ENCODE measurements at places on chromosomes 13 and 19.

- DNase-seq: no peak
These were observed 21.9 kb upstream of the ZNF432 start for GRCh38 chr19:52070496-52070895.

GRCh38 chr13:46667687-46668281 lies 114.8 kb downstream of the LRCH1 start:
- DNase-seq: no peak

DNA sequence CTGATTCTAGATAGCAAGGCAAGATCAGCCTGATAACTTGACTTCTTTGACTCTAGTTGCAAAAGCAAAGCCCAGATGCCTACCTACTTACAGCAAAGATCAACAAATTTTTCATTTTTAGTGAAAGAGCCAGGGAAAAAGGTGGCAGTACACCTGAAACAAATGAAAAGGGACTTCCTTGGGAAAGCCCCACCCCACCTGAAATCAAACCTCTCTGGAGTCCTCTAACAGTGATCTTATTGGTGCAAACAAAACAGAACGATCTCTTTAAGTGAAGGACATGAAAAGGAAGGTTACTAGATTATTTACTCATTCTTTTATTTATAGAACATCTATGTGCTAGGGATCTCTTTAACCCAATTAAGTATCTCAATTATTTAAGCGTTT lies 507 bp upstream of the LCP1 start:
- no peak for DNase-seq

DNA sequence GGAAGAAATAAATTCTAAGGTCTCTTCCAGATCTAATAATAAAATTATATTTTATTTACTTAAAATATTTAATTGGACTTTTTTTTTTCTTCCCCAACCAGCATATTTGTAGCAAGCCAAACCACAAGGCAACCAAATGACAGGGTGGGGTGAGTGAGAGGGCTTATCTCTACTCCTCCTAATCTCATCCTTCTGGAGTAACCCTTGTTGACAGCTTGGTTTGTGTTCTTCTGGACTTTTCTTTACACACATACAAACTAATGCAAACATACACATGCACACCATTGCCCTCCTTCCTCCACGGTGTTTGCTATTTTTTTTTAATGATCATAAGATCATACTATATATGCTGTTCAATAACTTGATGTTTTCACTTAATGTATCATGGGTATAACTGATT lies 383.1 kb downstream of the DLEU7 start:
- DNase-seq: no peak

DNA sequence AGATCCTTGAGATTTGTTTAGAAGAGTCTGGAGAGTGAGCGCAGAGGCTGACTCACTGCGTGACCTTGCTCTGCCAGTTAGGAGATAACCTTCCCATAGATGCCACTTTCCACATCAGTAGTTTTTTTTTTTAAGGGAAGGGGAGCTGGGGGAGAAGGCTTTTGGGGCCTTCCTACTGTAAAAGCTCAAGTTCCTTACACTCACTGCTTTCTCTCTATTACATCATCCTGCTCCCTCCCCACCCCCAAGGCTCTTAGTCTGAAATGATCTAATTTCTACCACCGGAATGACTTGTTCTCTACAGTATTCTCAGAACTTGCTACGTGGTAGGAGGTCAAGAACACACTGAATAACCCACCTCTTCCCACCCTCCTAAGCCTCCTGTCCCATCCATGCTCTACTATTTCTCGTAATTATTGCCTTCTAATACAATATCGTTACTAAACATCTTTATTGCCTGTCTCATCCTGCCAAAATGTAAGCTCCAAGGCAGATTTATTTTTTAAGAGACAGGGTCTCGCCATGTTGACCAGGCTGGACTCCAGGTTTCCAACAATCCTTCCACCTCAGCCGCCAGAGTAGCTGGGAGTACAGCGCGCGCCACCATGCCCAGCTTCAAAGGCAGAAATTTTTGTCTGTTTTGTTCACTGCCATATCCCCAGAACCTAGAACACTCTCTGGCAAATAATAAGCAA lies 1.2 kb downstream of the LONP1 start:
- DNase-seq: peak; percentile 84

DNA sequence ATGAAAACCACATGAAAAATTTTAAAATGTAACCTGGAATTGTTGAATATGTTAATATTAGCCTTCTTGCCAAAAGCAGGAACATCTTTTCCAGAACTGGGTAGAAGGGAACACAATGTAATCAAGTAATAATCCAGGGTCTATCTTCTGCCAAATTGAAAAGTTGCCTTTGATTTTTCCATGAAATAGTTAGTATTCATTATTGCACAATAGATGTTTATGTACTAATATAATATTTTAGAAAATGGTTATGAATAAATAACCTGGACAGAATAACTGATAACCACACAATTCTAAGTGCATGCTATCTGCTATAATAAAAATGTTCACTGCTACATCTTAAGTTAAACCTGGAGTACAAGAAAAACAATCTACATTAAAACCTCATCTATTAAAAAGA lies 802.3 kb downstream of the LIG4 start:
- no peak for DNase-seq

GRCh38 chr13:98411617-98412265 lies 165.2 kb downstream of the STK24 start:
- peak; percentile 30 for DNase-seq

DNA sequence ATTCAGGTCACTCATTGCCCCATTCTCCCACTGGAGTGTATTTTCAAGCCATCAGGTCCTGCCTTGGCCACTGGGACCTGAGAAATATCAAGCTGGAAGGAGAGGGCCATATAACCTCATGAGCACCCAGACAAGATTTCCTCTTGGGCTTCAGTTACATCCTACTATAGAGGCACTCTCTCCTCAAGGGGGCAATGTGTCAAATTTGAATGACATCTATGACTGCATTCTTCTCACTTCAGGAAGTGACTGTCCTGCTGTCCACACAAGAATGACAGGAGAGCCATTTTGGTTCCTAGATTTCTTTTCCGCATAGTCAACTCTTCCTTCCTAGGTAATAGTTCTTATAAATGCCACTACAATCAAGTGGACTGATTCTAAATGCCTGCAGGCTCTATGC lies 416.2 kb downstream of the DIAPH3 start:
- no peak for DNase-seq

- DNase-seq: peak; percentile 82
These were observed 5.1 kb downstream of the JUNB start for GRCh38 chr19:12796146-12797071.

GRCh38 chr13:25654322-25654721 lies 282.5 kb downstream of the ATP8A2 start:
- DNase-seq: no peak

DNA sequence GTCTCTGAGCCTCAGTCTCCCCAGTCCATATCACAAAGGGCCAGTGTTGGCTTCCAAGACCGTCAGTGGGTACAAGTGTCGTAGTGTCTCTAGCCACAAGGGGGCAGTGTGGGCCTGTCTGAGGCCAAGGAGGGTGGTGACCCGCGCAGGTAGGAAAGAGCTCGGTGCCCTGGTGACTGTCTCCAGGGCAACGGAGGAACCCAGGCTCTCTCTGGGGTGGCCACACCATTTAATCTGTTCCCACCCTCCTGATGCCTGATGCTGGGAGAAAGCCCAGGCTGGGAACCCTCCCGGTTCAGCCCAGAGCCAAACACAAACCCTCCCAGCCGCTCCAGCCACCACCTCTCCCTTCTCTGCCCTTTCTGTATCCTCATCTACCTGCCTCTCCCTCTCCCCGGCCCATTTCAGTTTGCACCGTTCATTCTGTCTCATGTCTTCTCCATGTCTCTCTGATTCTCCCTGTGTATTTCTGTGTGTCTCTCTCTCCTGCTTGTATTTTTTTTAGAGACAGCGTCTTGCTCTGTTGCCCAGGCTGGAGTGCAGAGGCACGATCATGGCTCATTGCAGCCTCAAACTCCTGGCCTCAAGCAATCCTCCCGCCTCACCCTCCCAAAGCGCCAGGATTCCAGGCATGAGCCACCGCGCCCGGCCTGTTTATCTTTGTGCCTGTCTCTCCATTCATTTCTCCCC lies 17.5 kb upstream of the MEIS3 start:
- peak; percentile 52 for DNase-seq

DNA sequence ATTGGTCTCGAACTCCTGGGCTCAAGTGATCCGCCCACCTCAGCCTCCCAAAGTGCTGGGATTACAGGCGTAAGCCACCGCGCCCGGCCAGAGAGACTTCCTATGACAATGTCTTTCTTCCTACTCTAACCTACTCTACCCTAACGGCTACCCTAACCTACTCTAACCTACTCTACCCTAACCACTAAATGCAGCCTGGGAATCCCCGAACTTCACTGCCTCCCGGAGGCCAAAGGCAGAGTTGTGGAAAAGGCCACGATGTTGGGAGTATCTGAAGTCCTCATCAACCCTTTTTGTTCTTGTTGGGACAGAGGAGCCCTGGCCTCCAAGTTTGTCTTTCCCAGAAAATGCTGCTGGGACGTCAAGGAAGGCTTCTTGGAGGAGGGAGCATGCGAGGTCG lies 967 bp upstream of the NR2C2AP start:
- no peak for DNase-seq

DNA sequence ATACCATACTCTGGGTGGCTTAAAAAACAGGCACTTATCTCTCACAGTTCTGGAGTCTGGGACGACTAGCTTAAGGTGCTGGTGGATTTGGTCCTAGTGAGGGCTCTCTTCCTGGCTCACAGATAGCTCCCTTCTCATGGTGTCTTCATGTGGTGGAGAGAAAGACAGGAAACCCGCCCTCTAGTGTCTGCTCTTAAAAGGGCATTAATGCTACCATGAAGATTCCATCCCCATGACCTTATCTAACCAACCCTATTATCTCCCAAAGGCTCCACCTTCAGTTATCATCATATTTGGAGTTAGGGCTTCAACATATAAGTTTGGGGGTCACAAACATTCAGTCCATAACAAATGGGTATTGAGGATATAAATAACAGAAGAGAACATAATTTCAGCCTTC lies 139.4 kb downstream of the HS6ST3 start:
- no peak for DNase-seq

DNA sequence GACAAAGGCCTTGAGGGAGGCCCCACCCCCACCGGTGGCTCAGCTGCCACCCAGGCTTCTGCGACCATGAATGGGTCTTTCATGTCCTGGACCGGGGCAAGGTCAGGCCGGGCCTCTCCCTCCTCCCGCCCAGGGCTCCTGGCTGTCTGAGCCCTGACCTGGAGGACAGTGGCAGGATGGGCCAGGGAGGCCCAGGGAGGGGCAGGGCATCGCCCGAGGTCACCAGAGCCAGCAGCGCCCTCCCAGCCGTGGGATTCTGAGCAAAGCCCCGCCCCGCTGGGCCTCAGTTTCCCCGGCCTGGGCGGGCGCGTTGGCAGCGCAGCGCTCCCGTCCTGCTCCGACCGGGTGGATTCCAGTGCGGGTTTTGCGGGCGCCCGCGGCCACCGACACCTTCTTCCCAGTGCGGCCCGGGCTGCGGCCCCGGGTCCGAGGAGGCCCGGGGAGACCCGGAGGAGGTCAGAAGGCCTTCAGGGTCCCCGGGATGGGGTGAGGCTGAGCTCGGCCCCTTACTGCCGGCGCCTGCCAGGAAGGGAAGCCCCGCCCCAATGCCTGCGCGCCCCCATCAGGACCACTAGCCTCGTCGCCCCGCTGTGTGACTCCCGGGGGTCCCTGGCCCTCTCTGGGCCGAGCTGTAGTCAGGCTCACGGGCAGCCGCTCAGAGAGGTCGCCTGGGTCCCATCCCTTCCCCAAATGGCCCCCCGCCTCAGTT lies 24.6 kb upstream of the SEMA6B start:
- DNase-seq: no peak

GRCh38 chr13:25420161-25420560 lies 48.4 kb downstream of the ATP8A2 start:
- no peak for DNase-seq

GRCh38 chr13:107210723-107211030 lies 642.7 kb upstream of the ARGLU1 start:
- DNase-seq: no peak

GRCh38 chr19:7544626-7545025 lies 9.1 kb downstream of the PNPLA6 start:
- peak; percentile 47 for DNase-seq

Measured in HL-60 (cell line).